Right atrium auricular region (tissue), 2 donors: ENCODE measurements at places on chromosomes 3 and 15.

- peak; percentile 54 for DNase-seq
Observed at GRCh38 chr15:81199031-81199779, 2.5 kb downstream of the IL16 start.

GRCh38 chr3:182238126-182238525 lies 526.4 kb downstream of the SOX2 start:
- DNase-seq = no peak

DNA sequence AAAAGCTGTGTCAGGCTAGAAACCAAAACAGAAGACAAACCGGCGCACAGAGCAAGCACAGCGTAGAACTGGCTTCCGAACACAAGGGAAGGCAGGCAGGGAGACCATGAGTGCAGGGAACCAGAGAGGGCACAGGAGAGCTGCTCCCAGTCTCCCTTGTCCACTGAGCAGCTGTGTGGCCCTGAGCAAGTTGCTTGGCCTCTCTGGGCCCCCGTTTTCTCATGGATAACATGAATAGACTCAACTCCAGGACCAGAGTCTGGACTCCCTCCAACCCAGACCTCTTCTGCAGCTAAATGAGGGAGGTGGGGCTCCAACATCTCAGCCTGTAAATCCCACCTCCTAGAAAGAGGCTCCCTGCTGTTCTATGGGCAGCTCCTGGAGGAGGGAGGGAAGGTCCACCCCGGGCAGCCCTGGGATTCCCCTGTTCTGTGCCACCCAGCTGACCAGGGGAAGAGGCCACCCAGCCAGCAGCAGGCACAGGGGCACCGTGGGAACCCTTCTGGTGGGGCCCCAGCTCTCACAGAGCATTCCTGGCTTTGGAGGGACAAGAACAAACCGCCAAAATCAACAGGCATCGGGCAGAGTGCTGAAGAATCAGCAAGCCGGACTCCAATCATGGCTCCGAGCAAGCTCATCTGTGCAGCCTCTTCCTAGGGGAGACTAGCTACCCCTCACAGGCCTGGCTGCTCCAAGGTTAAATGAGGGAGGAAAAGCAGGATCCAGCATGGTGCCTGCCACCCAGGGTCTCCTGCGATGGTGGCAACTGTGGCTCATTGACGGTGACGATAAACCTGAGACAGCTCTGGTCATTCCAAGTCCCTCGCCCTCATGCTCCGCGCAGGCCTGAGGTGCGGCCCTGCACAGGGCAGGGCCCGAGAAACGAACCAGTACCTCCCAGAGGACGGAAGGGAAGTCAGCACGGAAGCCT lies 15.1 kb downstream of the XXYLT1 start:
- DNase-seq = no peak

DNA sequence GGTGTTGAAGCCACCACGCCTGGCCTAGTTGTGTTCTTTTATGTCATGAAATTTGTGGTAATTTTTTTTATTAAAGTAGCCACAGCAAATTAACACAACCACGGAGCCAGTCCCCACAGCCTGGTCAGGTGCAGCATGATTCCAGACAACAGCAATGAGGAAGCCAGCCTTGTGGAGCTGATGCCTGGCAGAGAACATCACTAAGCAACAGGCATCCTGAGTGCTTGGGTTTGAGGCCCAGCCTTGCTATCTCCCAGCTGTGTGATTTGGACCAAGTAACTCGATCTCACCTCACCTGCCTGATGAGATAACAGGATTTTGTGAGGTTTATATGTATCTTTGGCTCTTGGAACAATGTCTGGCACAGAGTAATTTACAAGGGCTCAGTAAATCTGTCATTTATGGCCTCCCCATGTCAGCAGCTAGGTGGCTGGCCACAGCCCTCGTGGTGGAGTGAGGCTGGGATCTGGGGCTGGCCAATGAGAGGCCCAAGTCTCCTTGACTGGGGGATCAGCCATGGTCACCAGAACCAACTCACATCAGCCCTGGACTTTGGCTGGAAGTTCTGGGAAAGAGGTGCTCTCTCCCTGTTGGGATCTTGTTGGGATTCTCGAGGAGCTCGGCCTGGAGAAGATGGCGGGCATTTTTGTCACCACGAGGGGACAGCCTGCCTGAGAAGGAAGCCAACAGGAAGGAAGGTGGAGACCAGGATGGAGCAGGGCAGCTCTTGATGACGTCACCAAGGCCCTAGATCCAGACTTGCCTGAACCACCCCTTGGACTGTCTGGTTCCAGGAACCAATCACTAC lies 22.8 kb upstream of the FLNB start:
- no peak for DNase-seq

DNA sequence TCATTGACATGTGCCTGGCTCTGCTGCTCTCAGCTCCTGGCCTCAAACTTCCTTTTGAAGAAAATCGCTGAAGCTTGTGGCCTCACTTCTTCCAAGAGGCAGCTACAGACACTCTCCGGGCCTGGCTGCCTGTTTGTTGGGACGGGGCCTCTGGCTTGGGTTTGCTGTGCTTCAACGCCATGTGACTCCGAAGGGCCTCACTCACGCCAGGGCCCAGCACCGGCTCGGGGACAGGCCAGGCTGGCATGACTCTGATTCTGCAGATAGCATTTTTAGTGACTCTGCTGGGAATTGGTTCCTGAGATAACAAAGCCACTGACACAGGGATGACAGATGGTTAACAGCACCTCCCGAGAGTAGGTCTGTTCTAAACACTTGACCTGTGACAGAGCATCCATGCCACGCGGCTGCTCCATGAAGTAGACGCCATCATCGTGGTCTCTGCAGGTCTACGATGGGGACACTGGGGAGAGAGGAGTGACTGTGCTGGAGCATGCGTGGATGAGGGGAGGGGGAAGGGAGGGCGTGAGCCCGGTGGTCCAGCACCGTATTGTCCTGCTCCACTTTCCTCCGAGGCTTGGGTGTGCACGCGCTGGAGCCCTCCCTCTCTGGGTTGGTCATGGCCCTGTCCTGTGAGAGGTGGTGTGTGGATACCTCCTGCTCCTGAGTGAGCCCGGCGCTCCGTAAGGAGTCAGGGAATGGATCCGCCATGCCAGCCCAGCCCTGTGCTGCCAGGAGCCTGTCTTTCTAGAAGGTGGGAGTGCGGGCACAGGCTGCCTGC lies 133.6 kb downstream of the TJP1 start:
- no peak for DNase-seq

- no peak for DNase-seq
Observed at GRCh38 chr15:58710701-58711100, 38.8 kb downstream of the ADAM10 start.

- no peak for DNase-seq
Observed at GRCh38 chr3:197216169-197216860, 82.1 kb downstream of the DLG1 start.

DNA sequence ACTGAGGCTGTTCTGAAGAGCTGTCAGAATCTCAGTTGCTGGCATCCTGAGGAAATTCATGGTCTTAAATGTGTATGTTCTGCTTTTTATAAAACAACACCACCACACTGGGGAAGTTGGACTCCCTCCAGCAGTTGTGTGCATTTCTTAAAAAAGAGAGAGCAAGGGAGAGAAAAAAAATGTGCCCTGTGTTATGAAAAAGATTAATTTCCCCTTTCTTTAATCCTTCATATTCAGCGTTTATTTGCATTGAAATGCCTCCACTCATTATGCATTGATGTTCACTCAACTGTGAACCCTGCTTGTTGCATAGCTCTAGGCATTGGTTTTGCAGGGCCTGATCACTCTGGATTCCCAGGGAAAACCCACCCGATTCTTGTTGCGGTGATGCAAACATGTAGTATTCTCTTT lies 4.4 kb upstream of the ZNF609 start:
- DNase-seq = no peak

- no peak for DNase-seq
Observed at GRCh38 chr15:35696767-35697231, 150.8 kb upstream of the DPH6 start.

GRCh38 chr3:105094588-105094987 lies 272.1 kb upstream of the ALCAM start:
- DNase-seq = no peak

DNA sequence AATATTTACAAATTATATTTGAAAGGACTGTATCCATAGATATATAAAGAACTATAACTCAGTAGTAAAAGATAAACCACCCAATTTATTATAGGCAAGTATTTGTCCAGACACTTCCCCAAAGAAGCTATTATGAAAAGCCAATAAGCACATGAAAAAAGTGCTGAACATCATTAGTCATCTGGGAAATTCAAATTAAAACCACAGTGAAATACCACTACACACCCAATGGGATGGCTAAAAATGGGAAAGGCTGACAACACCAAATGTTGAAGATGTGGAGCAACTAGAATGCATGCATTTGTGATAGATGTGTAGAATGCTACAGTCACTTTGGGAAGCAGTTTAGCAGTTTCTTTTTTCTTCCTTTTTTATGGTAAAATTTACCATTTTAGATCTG lies 147.0 kb downstream of the PDE8A start:
- no peak for DNase-seq

DNA sequence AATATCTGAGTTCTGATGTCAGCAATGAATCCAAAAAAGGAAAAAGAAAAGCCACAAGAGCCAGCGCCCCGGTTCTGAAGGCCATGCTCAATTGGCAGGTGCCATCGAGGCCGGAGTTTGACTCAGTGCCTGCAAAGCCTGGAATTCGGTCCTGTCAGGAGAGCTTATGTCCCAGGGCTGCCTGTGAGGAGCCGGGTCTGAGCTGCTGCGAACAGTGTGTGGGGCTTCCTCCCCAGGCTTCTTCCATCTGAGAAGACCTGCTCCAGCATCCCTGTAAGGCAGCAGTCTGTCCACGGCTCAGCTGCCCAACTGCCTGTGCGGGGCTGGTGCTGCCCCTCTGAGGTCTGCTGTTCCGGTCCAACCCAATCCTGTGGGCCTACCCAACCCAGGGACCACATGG lies 46.1 kb downstream of the ROPN1B start:
- DNase-seq = peak; percentile 49

GRCh38 chr15:101228313-101228712 lies 23.5 kb downstream of the CHSY1 start:
- DNase-seq = no peak

DNA sequence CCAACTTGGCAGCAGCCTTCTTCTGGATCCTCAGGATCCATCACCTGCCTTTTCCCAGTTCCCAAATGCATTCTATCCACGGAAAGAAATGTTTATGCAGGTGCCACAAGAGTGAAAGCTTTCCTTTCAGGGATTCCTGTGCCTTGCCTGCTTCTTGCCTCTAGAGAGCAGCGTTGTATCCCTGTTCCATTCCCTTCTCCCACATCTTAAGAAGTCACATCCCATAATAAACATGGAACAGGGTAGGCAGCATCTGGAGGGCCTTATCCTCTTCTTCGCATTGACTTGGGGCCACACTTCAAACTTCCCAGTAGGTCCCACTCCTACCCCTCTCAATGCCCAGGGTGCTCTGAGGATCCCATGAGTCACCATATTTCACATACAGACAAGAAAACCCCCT lies 72.7 kb upstream of the DCLK3 start:
- peak; percentile 13 for DNase-seq

DNA sequence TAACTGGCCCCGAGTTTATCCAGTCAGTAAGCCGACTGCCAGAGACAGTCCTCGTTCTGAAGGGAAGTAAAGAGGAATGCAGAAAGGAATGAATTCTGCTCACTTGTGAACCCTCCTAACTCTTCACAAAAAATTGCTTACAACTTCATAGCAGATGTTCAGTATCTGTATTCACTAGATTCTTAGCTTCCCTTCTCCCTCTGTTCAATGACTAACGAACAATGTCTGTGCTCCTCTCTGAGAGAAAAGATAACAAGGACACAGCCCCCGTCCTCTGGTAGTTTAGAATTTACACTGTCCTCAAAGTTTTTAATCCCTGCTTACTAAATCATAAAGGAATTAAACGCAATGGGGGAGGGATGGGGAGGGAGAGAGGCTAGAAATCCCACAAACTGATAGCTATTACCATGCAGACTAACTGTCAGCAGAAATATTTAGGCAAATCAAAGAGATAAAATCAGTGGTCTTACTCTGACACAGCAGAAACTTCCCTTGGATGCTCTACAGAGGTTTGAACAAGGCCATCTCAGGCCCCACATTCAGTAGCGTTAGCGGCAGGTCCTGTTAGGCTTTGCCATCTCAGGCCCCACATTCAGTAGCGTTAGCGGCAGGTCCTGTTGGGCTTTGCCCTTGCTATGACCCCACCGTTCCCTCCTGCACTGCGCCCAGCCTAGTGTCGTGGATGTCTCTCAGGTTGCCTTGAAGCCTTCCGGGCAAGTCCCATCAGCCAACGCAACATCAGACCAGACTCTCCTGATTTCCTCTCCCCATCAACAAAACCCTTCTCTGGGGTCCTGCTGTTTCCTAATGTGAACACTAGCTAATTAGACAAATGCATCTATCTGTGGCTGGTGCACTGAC lies 23.4 kb downstream of the NRROS start:
- DNase-seq = no peak

DNA sequence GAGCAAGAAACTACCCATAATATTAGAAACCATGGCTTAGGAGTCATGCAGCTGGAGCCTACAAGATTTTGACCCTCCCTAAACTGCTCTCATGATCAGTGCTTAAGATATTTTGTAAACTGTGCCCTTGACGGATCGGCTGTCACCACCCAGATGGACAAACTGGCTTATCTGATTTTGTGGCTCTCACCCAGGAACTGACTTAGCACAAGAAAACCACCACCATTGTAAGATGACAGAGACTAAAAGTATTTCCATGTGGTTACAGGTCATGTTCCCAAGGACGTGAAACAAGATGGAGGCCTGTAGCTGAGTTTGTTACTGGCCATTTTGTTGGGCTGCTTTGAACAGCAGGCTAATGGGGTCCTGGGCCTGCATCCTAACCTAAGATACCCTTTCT lies 940.9 kb downstream of the OTOL1 start:
- DNase-seq = no peak

DNA sequence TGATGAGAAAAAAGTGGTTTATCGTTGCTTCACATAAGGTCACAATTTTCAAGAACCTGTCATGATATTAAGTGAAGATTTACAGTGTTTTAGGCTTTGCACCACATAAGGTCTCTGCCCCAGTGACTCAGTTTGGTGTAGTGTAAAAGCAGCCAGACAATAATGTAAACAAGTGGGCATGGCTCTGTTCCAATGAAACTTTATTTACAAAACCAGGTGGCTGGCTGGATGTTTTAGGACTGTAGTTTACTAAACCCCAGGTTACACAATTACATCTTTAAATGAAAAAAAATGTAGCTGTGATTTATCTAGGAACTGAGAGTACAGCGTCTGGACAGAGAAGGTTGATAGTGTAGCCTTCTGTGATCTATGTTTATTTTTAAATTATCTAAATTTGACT lies 9.7 kb upstream of the FBXL22 start:
- no peak for DNase-seq

GRCh38 chr3:97021778-97022177 lies 207.4 kb downstream of the EPHA6 start:
- no peak for DNase-seq

- no peak for DNase-seq
Observed at GRCh38 chr3:71376911-71377310, 206.6 kb downstream of the FOXP1 start.

GRCh38 chr3:104388619-104389018 lies 978.1 kb upstream of the ALCAM start:
- DNase-seq = no peak

- no peak for DNase-seq
Observed at GRCh38 chr3:140050396-140050795, 115.4 kb downstream of the CLSTN2 start.

DNA sequence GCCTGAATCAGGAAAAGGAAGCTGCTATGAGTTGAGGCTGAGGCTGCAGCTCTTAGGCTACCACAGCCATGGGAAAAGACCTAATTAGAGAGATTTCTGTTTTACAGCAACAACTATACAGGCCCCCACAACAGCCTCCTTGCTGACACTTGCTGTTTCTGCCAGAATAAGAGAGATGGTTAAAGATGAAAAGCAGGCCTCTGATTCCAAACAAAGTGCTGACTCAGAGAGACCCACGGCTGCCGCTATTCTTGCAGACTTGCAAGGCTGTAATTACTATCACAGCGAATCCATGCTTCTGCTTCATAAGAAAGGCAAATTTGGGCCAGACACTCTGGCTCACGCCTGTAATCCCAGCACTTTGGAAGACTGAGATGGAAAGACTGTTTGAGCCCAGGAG lies 41.8 kb downstream of the MCF2L2 start:
- no peak for DNase-seq
